Lower leg skin (tissue), 4 donors: ENCODE measurements at places on chromosomes 5 and 9. TPM values are rescaled to one million over a fixed set of nuclear protein-coding genes. Genes with fewer than 3 reads are reported as not detected.

GRCh38 chr9:95517559-95518425, 1.0 kb upstream of the PTCH1 start:
- no peak for DNase-seq

DNA sequence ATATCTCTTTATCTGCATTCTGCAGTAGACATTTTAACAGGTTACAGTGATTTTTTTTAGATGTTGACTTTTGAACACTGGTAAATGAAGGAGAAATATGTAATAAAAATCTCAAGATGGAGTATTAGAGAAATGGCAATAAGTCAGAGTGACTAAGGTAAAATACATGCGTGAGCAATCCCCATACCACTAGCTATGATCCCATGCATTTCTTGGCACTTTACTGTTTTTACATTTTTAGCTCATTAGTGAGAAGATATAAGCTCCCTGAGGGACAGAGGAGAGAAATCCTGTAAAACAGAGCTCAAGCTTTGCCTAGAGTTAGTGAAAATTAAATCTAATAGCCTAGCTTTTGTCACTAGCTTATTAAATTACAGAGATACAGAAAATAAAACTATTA, 181.9 kb upstream of the TRPM3 start:
- no peak for DNase-seq

DNA sequence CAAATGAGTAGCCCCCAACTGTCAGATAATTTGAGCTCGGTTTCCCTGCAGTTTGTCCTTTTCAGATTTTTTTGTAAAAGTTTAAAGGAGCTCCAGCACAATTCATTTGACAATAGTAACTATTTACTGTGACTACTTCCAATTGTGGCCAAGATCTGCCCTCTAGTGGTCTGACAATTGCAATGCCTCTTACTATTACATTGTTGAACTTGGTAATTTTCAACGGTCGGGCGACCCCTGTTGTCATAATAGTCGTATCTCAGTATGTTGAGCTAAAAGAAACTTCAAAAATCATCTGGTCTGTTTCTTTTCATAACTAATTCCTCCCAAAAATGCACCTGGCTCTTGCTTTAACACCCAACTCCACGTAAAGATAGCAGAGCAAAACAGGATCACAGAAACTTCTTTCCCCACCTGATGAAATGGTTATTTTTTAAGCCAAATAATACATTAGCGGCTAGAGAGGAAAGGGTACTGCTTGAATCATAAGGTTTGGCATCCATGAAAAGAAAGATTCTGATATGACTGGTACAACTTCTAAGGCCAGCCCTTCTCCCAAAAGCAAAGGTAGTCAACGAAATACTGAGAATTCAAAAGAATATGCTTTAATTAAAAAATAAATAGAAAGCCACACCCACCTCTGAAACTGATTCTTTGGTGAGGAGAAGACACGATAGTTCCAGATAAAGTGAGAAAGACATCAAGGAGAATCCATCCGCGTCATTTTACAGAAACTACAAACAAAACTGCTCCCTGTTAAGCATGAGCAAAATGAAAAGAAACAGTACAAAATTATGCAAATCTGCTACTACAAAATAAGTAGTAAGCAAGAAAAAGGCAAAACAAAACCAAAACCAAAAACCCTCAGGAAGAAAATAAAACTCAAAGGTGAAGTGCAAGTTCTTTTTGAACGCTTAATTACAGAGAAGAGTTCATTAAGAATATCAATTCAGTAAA, 76.9 kb upstream of the HTR4 start:
- peak; percentile 71 for DNase-seq

DNA sequence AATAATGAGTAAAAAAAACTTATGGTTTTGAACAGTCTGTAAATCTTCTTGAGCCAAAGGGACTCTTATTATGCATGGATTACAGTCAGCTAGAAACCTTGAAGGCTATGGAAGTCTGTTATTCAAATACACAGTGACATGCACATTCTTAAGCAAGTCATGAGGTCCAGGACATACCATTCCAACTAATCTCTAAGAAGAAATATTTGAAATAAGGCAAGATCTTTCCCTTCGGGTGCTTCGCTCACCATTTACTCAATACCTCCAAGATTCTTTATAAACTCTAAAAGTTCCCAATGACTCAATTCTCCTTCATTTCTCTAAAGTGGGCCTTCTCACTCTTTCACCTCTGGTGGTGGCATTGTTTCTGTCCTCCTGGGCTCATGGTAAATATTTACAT, 811.0 kb downstream of the NR2F1-AS1 start:
- no peak for DNase-seq

GRCh38 chr9:1415146-1415545, 365.0 kb downstream of the DMRT2 start:
- no peak for DNase-seq

GRCh38 chr9:106962615-106963363, 99.8 kb downstream of the ZNF462 start:
- DNase-seq = no peak

DNA sequence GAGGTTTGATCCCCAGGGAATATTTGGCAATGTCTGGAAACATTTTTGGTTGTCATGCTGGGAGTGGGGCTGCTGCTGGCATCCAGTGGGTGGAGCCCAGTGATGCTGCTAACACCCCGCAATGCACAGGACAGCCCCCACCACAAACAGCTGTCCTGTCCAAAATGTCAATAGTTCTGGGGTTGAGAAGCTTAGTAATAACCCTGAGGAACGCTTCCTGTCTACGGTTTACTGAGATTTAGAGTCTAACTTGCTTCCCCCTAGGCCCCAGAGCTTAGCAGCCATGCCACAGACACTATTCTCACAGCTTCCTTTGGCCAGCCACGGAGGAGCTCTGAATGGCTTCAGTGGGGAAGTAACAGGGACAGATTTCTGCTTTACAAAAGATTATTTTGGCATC, 66.5 kb downstream of the MSX2 start:
- peak; percentile 29 for DNase-seq

- DNase-seq = no peak
These were observed 611 bp downstream of the EXOSC3 start for GRCh38 chr9:37784291-37784615.

FAM151B gene
- 1.8 TPM for total RNA-seq

- no peak for DNase-seq
These were observed 385.9 kb downstream of the RASEF start for GRCh38 chr9:82677086-82677485.

- DNase-seq = no peak
These were observed 87.5 kb upstream of the SARDH start for GRCh38 chr9:133825555-133826218.

GRCh38 chr5:158560170-158560569, 539.5 kb downstream of the EBF1 start:
- no peak for DNase-seq

ZNF346 gene
- 16.1 TPM for total RNA-seq

DNA sequence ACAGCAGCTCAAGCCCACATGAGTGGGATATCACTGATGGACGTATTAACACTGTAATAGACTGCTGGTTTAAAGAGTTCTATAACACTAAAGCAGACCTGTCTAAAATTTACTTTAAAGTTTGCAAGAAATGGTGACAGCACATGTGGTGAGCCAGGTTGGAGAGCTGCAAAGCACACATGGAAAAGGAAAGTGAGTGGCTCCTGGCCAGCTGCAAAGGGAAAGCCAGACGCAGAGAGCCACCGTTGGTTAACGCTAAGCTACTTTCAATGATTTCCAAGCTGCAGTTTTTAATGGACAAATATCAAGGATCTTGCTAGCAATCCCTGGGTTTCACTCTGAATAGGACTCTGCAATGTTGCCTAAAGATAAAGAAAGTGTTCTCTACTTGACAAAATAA, 89.9 kb downstream of the CTNND2 start:
- no peak for DNase-seq

NR5A1 gene
- total RNA-seq = not detected

DNA sequence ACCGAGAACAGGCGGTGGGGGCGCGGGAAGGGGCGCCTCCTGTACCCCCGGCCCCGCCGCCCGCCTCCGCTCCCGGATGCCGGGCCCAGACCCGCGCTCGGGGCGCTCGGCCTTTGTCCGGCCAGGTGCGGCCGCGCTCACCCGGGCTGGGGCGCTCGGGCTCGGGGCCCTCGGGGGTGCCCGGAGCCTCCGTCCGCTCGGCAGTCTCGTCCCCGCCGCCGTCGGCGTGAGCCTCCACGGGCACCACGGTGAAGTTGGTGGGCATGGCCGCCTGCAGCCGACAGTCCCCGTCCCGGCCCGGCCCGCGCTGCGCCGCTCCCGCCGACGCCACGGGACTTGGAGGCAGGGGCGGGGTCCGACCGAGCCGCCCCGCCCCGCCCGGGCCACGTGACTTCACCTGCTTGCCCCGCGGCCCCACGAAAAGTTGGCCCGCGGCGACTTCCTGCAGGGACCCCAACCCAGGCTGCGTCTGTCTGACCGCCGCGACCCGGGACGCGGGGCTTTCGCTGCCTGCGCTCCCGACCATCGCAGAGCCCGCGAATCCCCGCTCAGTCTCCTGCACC, at the start of gene SLC12A7:
Gene SLC12A7 (minus strand): TSS at position 337 of the 563 bp plus-strand sequence. CDS start 72 bp downstream, at position 265.
- no peak for DNase-seq

DRD1 gene
- total RNA-seq = 0.15 TPM

DNA sequence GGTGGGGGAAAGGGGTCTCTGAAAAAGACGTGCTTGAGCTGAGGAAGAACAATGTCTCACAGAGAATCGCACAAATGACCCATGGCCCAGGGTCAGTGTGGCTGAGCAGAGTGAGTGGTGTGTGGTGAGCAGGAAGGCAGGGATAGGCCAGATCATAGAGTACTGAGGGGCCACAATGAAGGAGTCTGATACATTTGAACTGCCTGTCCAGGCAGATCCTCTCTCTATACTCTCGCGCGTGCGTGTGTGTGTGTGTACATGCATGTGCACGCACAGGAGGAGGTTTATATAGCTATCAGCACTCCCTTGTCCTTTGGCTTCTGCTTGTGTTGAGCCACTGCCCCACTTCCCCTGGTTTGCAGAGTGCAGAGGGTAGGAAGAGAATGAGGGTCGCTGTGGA, 294.0 kb downstream of the ZNF608 start:
- no peak for DNase-seq

SLC34A1 gene
- not detected for total RNA-seq

DNA sequence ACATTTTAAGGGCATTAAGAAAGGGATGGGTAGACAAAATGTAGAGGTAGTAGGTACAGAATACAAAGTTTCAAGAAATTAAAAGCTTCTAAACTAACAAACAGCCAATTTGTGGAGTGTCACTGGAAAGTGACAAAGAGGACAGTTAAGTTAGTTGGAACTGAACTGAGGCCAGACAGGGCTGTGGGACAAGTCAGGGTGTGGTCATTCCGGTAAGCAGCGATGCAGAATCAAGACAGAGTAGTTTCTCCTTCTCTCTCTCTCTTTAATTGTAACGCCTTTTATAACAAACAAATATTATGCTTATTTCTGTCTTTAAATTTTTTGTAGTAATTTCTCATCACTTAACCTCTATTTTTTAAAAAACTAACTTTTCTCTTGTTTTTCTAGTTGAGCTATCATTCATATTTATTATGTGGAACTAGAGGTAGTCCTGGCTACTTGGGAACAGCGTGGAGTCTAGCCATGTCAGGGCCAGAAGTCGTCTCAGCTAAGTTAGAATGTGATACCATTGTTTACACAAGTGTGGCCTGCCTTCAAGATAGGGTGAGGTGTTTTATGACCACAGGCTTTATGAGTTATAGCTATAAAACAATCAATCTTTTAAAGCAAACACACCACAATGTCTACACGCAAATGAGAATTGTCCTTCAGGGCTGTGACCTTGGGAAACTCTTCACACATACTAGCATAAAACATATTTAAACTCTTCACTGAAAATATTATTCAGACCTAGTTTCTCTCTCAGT, 115.3 kb upstream of the CDKN2B start:
- no peak for DNase-seq

DNA sequence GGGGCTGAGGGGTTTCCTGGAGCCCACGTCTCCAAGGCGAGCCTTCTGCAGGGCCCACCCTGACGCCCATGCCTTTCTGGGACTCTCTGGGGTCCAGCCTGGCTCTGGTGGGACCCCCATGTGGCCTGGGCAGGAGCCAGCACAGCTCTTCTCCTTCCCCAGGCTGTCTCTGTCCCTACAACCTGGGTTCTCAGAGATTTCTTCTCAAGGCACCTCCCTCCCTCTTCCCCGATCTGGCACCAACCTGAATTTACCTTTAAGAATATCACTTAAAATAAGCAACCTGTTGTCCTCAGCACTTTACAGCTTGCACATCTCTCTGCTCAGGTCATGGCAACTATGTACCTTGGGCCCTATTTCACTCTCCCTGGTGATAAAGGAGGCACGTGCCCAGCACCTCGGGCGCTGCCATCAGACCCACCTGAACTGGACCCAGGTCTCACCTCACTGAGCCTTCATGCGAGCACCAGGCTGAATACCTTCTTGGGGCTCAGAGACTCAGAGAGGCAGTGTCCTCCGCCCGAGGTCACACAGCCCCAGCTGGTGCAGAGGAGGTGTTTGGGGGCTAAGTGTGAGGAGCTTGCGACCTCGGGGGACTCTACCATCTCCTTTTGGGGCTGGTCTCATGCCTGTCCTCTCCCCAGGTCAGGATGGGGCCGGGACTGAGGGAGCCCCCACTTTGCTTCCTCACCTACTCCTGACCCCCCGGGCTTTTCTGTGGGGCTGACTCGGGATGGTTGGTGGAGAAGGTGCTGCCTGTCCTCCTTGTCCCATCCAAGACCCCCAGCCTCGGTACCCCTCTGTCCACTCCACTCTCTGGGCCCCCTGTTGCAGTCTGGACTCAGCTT, 217.7 kb downstream of the C9orf50 start:
- DNase-seq = no peak

DNA sequence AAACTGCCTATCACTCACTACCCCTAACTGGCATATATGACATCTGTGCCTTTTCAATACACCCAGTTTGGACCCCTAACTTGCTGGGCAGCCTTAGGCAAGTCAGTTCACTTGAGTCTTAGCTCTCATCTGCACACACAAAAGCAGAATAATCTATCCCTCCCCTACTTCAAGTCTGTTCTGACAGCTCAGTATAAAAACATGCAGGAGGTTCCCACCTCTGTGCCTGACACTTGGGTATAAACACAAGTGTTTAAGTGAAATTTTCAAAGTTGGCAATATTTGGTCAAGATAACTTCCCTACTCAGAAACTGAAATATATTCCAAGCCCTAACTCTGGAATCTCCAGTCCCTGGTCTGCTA, 12.6 kb downstream of the HNRNPH1 start:
- DNase-seq = no peak

GRCh38 chr5:104421431-104421830, 858.8 kb upstream of the NUDT12 start:
- no peak for DNase-seq

SLC9A3 gene
- total RNA-seq = 6.1 TPM

PCDHGA11 gene
- 3.8 TPM for total RNA-seq
